Astrocyte (in vitro differentiated cells and primary cell): ENCODE measurements at places on chromosomes 16 and 17. TPM values are rescaled to one million over a fixed set of nuclear protein-coding genes. Genes with fewer than 3 reads are reported as not detected.

Gene SLC22A31
- 0.58 and 1.3 TPM in 2 replicates for total RNA-seq

Gene C17orf67
- total RNA-seq = 2.2 and 2.8 TPM in 2 replicates

Gene KRT13
- total RNA-seq = not detected in 2 replicates

Gene TAOK1
- total RNA-seq = 98.2 and 100 TPM in 2 replicates

Gene THOC6
- 17.4 and 22.3 TPM in 2 replicates for total RNA-seq

Gene TOM1L1
- total RNA-seq = 20.3 and 27.1 TPM in 2 replicates

Gene PHLPP2
- total RNA-seq = 5.4 and 5.6 TPM in 2 replicates

Gene OXLD1
- 22.0 and 28.5 TPM in 2 replicates for total RNA-seq

Gene MBTPS1
- total RNA-seq = 85.9 and 88.2 TPM in 2 replicates

Gene MCRIP1
- total RNA-seq = 106 and 113 TPM in 2 replicates

Gene MARVELD3
- total RNA-seq = 0.89 and 1.4 TPM in 2 replicates
